ENCODE measurements at places on chromosomes 4 and X.
A peak's percentile ranks its signal among the peaks of the same experiment; 100 is the strongest.

GRCh38 chr4:185369731-185370130, 26.0 kb downstream of the LRP2BP start:
- no peak for DNase-seq

GRCh38 chrX:153646620-153647373, at the start of gene DUSP9:
DUSP9 (plus strand) TSS chrX:153647203; CDS start chrX:153647954, 751 bp downstream.
- no peak for DNase-seq

DNA sequence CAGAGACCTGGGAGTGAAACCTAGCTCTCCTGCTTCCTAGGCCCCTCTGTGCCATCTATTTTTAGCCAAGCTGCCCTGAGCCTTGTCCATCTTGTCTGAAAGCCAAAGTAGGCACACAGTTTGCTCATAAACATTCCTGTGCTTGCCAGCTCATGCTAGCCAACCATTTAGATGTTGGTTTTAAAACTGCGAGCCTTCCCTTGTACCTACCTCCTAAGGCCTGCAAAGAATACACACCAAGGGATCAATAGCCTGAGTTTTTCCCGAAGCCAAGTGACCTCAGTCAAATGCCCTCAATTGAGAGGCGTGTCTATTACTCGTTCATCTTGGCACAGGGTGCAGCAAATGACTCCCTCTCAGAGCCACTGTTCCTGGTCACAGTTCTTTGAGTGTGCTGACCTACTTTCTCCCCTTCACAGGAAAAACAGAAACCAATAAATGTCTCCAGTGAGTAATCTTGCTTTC, 48.5 kb downstream of the ZCCHC12 start:
- DNase-seq: peak; percentile 0

GRCh38 chr4:8558080-8558960, 21.9 kb upstream of the GPR78 start:
- no peak for DNase-seq

DNA sequence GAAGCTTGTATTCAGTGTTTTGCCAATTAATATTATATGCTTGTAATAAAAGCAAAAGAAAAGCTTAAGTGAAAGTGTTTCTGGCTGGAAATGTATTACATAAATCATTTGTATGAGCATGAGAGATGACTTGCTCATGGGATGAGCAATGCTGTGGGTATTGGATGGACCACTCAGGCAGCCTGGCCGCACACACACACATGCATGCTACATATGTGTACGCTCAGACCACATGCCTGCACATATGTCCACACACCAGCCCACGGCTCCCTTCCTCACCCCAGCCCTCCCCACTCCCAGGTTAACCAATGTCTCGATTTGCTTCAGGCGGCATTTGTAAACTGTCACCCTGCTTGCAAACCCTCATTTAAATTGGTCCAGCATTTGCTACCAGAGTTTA, 55.9 kb downstream of the CPLX1 start:
- no peak for DNase-seq

- DNase-seq: no peak
These were observed 14.3 kb downstream of the FAM47B start for GRCh38 chrX:34956916-34957315.

GRCh38 chr4:163505374-163505773, 10.9 kb downstream of the TMA16 start:
- DNase-seq: no peak

GRCh38 chrX:39159921-39160507, 358.8 kb downstream of the MID1IP1 start:
- DNase-seq: no peak

DNA sequence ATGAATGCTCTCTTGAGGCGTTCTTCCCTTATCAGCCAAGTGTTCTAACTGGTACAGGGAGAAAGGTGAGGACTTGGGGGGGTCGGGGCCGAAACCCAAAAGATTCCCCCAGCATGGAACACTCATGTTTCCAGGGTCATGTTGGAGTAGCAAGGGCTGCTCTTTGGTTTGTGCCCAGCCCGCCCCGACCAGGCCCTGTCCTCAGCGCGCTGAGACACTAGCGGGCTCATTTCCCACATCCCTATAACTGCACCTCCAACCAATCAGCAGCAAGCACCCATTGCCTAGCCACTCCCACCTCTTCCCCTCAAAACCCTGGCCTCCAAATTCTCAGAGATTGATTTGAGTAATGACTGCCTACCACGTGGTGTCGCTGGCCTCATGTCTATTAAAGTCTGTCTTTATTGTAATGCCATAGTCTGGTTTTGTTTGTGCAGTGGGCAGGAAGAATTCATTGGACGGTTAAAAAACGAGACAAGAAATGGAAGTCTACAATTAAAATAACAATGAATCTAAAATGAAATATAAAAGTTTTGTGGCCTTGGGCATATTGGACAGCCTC, 1928.4 kb downstream of the STIM2 start:
- no peak for DNase-seq

DNA sequence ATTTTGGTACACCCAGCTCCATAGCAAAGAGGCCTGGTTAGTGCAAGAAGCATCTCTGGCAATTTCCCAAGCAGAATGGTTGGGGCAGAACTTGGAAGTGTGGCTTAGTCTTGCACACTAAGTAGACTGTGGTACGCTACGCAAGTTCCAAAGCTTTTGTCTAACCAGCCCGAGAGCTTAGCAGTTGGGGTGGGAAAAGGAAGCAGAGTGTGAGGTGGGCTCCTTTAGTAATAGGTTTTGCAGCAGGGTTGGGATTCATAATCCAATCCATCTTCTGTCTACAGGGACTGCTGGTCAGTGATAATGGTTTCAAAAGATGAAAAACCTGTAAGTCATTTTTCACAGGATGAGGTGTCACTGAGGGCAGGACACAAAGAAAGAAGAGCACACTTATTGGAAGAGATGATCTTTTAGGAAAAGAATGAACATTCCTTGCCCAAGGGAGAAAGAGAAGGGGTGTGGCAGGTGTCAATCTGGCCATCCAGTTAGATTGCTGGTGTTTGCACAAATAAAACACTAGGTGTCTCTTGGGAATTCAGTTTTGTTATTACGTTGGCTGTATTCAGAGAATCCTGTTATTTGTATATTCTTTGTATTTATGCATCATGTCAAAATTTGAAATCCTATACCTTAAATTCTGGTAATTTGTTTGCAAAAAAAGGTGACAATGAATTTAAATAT, 244.3 kb downstream of the GPAT3 start:
- no peak for DNase-seq

- DNase-seq: no peak
These were observed 16.0 kb downstream of the C4orf33 start for GRCh38 chr4:129111919-129112318.

DNA sequence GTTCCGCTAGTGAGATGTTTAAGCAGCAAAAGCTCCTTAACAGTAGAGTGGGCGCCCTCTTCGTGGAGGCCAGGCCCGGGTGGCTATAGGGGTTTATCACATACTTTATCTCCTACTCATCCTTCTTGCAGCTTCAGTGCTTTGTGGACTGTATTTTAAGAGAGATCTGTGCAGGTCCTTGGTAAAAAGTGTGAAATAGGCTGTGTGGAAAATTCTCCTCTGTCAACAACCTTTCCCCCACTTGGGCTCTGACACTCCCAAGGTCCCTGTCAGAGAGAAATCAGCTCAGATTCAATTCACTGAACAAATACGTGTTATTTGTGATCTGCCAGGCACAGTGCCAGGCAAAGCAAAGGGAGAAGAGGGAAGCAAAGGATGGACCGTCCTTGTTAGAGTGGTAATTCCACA, 214.3 kb upstream of the PPARGC1A start:
- DNase-seq: no peak

DNA sequence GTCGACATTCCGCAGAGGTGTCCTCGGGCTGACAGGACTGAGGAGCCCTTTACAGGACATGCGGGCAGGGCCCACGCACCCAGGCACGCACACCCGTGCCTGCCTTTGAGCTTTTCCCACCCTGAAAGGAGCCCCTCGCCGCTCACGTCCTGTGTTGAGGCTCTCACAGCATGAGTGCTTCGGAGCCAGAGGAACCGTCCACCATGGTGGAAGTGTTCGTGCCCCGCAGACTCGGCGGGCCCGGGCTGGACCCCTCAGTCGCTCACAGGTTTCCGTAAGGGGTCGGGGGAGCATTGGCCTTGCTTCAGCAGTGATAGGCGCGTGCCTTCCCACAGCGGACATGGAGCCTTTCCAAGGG, 36.9 kb downstream of the PIGG start:
- no peak for DNase-seq

DNA sequence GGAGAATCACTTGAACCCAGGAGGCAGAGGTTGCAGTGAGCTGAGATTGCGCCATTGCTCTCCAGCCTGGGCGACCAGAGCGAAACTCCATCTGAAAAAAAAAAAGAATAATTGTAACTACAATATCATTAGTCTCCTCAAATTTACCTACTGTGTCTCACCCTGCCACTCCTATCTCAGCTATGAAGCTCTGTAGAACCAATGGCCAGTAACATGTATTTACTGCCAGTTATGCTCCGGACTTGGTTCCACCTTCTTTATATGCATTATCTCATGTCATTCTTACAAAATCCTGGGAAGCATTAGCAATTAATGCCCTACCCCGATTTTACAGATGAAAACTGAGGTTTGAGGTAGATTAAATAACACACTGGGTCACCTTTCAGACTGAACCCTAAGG, 7.0 kb upstream of the FAT1 start:
- no peak for DNase-seq

GRCh38 chrX:69070949-69071650, 94.2 kb downstream of the PJA1 start:
- no peak for DNase-seq

GRCh38 chr4:3655963-3656362, 110.2 kb upstream of the ADRA2C start:
- DNase-seq: no peak

DNA sequence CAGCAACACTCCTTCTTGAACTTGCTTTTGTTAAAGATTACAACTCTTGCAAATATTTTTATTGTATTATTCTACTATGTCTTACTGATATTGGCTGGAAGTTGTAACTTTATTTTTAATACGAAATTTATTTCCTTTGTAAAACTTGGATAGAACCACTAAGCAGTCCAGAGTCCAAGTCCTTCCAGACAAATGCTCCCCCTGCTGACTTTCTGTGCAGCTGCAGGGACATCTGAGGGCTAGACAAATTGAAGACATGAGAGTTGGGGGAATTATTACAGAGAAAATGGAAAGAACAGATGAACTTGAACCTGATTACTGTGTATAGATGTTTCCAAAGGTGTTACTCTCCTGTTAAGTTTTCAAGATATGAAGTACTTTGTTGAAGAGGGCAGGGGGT, 238.8 kb downstream of the GRIA3 start:
- no peak for DNase-seq

DNA sequence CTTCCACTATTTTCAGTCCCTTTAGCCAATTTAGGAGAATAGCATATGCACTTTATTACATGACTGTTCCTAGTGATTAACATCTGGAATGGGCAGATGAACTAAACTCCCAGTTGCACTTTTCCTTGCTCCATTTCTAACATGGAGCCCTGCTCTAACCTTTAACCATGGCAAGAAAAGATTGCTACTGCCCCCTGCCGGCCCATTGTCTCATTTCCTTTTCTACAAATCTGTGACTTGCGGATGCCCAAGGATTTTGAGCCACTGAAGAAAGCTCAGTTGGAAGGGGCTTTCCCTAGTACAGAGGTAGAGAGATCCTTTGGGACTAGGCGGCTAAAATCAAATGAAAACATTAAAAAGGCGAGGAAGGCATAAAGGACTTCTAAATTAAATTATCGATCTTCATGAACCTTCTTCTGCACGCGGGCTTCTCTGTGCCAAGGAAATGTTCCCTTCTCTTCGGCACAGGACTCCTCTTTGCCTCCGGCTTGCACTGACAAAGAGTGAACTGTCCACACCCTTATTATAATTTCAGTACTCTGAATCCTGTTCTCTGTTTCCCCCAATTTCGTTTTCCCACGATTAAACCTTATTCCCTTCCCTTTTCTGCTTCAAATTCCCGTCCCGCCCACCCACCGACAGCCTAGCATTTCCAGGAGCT, 577 bp upstream of the GLRA2 start:
- peak; percentile 0 for DNase-seq

DNA sequence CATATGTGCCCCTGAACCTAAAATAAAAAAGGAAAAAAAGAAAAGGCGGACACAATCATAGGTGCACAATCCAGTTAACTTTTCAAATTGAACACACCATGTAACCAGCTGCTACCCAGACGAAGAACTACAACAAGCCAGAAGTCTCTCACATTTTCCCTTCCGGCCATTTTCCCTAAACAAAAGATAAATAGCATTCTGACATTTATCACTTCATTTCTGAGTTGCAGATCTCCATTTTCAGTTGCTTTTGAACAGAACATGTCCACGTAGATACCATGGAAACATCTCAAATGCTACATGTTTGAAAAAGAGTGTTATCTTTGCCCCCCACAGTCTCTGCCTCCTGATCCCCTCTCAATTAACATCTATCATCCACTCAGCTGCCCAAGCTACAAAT, 29.2 kb upstream of the CABS1 start:
- DNase-seq: no peak

GRCh38 chr4:164779080-164779479, 25.1 kb downstream of the SMIM31 start:
- no peak for DNase-seq

DNA sequence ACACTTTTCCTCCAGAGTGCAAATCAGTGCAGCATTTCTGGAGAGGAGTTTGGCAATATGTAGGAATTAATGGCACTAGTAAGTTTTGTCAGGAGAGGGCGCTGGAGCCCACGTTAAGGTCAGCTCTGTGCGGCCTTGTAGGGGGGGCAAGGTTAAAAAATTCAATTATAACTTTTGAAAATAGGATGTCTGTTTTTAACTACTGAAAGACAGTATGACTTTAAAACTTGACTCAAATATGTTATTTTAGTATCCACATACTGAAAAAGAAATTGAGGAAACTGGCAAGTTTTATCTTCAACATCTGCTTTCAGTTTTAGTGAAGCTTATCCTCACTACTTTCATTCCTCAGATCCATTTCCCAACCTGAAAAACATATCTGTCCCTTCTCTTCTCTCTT, 30.9 kb upstream of the HSD17B13 start:
- no peak for DNase-seq

- no peak for DNase-seq
These were observed 1459.9 kb downstream of the PCDH7 start for GRCh38 chr4:32180086-32180485.

GRCh38 chr4:4991541-4992099, 27.6 kb downstream of the CYTL1 start:
- DNase-seq: no peak

GRCh38 chr4:73902038-73902637, 32.9 kb downstream of the CXCL1 start:
- DNase-seq: no peak

DNA sequence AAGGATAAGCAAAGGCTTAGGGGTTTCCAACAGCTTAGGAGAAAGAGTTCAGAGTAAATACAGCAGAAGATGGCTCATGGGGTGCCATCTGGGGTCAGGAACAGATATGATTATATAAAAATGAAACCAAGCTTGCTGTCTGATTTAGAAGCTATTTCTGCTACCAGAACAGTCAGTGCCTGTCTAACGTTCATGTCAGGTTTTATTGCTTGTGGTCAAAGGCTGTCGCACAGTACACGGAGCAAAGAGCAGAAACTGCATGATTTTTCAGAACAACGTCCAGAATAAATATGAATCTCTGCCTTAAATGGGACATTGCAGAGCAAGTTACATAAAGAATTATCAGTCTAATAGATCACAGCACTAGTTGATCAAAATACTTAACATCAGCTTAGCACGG, 17.4 kb downstream of the CETN2 start:
- no peak for DNase-seq

- no peak for DNase-seq
These were observed 33.6 kb upstream of the TBC1D9 start for GRCh38 chr4:140789759-140790158.
